ENCODE measurements at places on chromosomes 16 and 17. TPM values are rescaled to one million over a fixed set of nuclear protein-coding genes. Genes with fewer than 3 reads are reported as not detected.
A peak's percentile ranks its signal among the peaks of the same experiment; 100 is the strongest.

DNA sequence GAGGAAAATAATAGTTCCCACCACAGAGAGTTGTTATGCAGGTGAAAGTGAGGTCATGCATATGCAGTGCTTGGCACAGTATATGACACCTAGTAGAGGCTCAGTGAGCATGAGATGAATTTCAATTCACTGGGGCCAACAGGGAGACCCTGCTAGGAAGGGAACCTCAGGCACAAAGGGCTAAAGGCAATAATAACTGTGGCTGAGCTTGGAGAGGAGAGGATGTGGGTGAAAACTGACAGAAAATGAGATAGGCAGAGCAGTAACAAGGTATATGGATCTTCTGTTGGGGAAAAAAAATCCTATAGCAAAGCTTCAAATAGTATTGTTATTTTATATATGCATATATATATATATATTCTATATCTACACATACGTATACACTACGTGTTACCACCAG is 25.0 kb upstream of the GINS3 start:
- H3K36me3 ChIP-seq, result no peaks in the 10 kb centered on the region
- H3K27me3 ChIP-seq, result peaks cover 3% of the 10 kb centered on the region
- H3K27ac ChIP-seq, result no peak overlapping the region
- no peak for DNase-seq

The RGS9 gene
- polyA plus RNA-seq, result 2.5 TPM

The TRPV3 gene
- 0.74 TPM for polyA plus RNA-seq

GRCh38 chr17:75693500-75694481 is 26.7 kb downstream of the SAP30BP start:
- no peaks in the 10 kb centered on the region for H3K27me3 ChIP-seq
- H3K36me3 ChIP-seq, result peaks cover 50% of the 10 kb centered on the region
- H3K4me1 ChIP-seq, result peaks cover 71% of the 10 kb centered on the region

DNA sequence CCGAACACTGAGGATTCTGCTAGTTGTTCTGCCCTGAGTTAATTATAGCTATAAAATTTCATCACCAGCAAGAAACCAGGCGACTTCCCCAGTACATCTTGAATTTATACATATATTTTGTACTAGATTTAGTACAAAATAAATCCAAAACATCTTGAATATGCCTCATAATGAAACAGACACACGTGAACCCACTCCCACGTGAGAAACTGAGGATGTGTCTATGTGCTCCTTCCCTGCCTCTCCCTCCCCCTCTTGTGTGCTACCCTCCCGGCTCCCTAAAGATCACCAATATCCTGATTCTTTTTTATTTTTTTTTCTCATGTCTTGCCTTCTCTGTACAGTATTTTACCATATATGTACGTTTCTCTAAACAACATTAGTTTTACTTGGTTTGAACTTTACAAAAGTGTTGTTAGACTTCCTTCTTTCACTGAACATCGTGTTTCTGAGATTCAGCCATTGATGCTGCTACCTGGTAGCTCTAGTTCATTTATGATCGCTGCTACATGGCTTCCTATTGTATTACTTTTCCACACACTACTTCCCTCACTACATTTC is 1.1 kb upstream of the LCMT1 start:
- H3K4me1 ChIP-seq, result peaks cover 22% of the 10 kb centered on the region
- H3K4me3 ChIP-seq, result peak overlapping the region; percentile 90
- peaks cover 2% of the 10 kb centered on the region for H3K27me3 ChIP-seq

DNA sequence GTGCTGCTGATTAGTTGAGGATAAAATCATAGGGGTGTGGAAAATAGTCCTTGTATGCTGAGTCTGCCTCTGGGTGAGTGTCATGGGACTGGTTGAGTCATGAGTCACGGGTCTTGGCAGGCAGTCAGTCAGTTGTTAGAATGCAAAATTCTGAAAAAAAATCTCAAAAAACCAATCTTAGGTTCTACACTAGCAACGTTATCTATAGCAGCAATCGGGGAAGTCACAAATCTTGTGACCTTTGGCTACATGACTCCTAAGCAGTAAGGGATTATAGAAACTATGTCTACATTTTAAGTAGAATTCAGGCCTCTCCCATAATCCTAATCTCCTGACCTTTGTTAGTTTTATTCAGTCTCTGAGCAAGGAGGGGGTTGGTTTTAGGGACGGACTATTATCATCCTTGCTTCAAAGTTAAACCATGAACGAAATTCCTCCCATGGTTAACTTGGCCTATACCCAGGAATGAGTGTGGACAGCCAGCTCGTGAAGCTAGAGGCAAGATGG is 18.0 kb upstream of the PMFBP1 start:
- no peaks in the 10 kb centered on the region for H3K27me3 ChIP-seq
- no peaks in the 10 kb centered on the region for H3K36me3 ChIP-seq
- H3K4me3 ChIP-seq, result no peak overlapping the region
- no peak overlapping the region for H3K27ac ChIP-seq

GRCh38 chr17:82854226-82854625 is 14.4 kb upstream of the ZNF750 start:
- H3K27me3 ChIP-seq, result no peaks in the 10 kb centered on the region
- peaks cover 6% of the 10 kb centered on the region for H3K4me1 ChIP-seq
- H3K27ac ChIP-seq, result no peak overlapping the region
